ENCODE measurements at places on chromosomes 5 and 9. TPM values are rescaled to one million over a fixed set of nuclear protein-coding genes. Genes with fewer than 3 reads are reported as not detected.

DNA sequence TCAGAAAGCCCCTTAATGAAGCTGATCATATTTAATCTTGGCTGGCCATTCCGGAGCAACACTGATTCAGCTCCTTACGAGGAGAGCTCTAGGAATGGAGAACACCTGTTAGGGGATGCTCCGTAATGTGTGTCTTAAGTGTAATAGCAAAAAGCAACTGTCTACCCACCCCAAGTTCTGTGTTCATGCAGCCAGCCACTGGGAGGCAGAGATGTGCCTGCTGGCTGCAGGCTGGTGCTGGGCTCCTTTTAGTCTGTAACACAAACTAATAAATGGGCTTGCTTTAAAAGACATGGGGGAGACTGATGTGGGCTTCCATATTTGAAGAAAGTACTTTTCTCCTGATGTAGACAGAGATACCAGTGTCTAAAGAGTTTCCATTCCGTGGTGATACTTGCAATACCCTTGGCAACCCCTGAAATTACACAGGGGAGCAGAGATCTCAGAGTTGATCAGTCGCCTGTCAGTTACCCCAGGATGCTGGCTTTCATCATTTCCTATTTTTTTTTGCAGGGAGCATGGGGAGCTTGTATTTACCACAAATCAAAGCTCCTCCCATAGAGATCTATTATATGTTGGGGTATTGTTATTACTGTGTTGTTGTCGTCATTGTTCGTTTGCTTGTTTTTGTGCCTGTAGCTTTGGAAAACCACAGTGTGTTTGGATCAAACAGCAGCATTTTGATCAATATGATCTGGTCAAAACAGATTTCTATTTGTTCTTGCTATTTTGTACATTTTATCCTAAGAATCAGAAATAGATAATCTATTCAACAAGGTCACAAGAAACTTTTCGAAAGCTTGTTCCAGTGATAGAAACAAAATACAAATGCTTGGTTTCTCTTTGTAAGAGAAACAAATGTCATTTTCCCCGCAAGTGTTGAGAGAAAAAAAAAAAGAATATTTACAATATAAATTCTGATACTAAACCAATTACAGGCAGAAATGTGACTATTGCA, 65.8 kb downstream of the MTX3 start:
- no peaks in the 10 kb centered on the region for H3K27me3 ChIP-seq
- H3K27ac ChIP-seq: no peak overlapping the region
- no peaks in the 10 kb centered on the region for H3K4me1 ChIP-seq
- no peak for DNase-seq
- H3K4me3 ChIP-seq: no peak overlapping the region

GRCh38 chr9:134210908-134211810, 46.8 kb upstream of the RNU6ATAC start:
- no peaks in the 10 kb centered on the region for H3K36me3 ChIP-seq
- peaks cover 25% of the 10 kb centered on the region for H3K4me1 ChIP-seq
- no peak overlapping the region for H3K4me3 ChIP-seq
- no peaks in the 10 kb centered on the region for H3K27me3 ChIP-seq
- no peak overlapping the region for H3K27ac ChIP-seq

GRCh38 chr5:32454821-32455220, 10.3 kb upstream of the ZFR start:
- H3K27me3 ChIP-seq: no peaks in the 10 kb centered on the region
- no peaks in the 10 kb centered on the region for H3K36me3 ChIP-seq
- no peak overlapping the region for H3K27ac ChIP-seq
- H3K4me3 ChIP-seq: no peak overlapping the region

SPATA31E1 gene
- not detected for total RNA-seq

Data from SJCRH30 (cell line).